ENCODE measurements at places on chromosomes 2 and 18. TPM values are rescaled to one million over a fixed set of nuclear protein-coding genes. Genes with fewer than 3 reads are reported as not detected.

ANKRD62 gene
- not detected for total RNA-seq

SMCHD1 gene
- total RNA-seq: 14.4 TPM

SH3RF3 gene
- total RNA-seq: 0.50 TPM

CYP26B1 gene
- total RNA-seq: 12.8 TPM

TWIST2 gene
- total RNA-seq: 16.6 TPM

FAM124B gene
- not detected for total RNA-seq

CHRND gene
- total RNA-seq: not detected

LRATD1 gene
- 0.02 TPM for total RNA-seq

SLC8A1 gene
- 0.26 TPM for total RNA-seq

HTR2B gene
- total RNA-seq: 0.06 TPM

BOK gene
- 33.3 TPM for total RNA-seq

SLC9A4 gene
- total RNA-seq: not detected

FEV gene
- total RNA-seq: not detected

MDH1B gene
- 1.1 TPM for total RNA-seq

SCTR gene
- total RNA-seq: not detected

OST4 gene
- 525 TPM for total RNA-seq

MC5R gene
- not detected for total RNA-seq

SLC16A14 gene
- 1.6 TPM for total RNA-seq

CYP27C1 gene
- total RNA-seq: 2.7 TPM

VIL1 gene
- 0.24 TPM for total RNA-seq

CDK15 gene
- not detected for total RNA-seq

IL1R2 gene
- 0.75 TPM for total RNA-seq

ALLC gene
- not detected for total RNA-seq

COL6A3 gene
- total RNA-seq: 0.14 TPM

POU3F3 gene
- not detected for total RNA-seq

FBXO15 gene
- total RNA-seq: 0.29 TPM

HNMT gene
- 0.96 TPM for total RNA-seq

CELF4 gene
- total RNA-seq: not detected

CNTNAP5 gene
- not detected for total RNA-seq

C2orf80 gene
- not detected for total RNA-seq

BOLL gene
- total RNA-seq: not detected

ANKRD29 gene
- total RNA-seq: 17.4 TPM

CCDC74B gene
- 6.1 TPM for total RNA-seq

AQP12A gene
- total RNA-seq: not detected

LAMA1 gene
- total RNA-seq: 0.17 TPM

DYNAP gene
- not detected for total RNA-seq

STAM2 gene
- 9.9 TPM for total RNA-seq

ANKRD30B gene
- total RNA-seq: not detected

DDX18 gene
- total RNA-seq: 72.8 TPM

ABCB11 gene
- total RNA-seq: 0.03 TPM

FTCDNL1 gene
- 2.9 TPM for total RNA-seq

ABCG8 gene
- not detected for total RNA-seq

SERPINB3 gene
- 0.10 TPM for total RNA-seq

MC2R gene
- not detected for total RNA-seq

PKP4 gene
- total RNA-seq: 22.9 TPM

RNPEPL1 gene
- 44.0 TPM for total RNA-seq

STARD6 gene
- total RNA-seq: not detected

PAIP2B gene
- 0.30 TPM for total RNA-seq

All from A549 treated with GW870086 at 1 μM for 4 hours (cell line).